Fibroblast of skin of back (primary cell): ENCODE measurements at places on chromosomes 2 and 18.

DNA sequence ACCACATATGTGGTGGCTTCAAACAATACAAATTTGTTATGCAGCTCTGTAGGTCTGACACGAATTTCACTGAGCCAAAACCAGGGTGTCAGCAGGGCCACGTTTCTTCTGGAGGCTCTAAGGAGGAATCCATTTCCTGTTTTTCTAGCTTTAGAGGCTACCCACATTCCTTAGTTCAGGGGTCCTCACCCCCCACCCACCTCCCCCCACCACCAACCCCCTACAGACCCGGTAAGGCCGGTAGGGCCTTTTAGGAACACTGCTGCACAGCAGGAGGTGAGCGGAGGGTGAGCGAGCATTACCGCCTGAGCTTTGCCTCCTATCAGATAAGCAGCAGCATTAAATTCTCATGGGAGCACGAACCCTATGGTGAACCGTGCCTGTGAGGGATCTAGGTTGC, 10.6 kb upstream of the SLC39A10 start:
- no peak for DNase-seq

DNA sequence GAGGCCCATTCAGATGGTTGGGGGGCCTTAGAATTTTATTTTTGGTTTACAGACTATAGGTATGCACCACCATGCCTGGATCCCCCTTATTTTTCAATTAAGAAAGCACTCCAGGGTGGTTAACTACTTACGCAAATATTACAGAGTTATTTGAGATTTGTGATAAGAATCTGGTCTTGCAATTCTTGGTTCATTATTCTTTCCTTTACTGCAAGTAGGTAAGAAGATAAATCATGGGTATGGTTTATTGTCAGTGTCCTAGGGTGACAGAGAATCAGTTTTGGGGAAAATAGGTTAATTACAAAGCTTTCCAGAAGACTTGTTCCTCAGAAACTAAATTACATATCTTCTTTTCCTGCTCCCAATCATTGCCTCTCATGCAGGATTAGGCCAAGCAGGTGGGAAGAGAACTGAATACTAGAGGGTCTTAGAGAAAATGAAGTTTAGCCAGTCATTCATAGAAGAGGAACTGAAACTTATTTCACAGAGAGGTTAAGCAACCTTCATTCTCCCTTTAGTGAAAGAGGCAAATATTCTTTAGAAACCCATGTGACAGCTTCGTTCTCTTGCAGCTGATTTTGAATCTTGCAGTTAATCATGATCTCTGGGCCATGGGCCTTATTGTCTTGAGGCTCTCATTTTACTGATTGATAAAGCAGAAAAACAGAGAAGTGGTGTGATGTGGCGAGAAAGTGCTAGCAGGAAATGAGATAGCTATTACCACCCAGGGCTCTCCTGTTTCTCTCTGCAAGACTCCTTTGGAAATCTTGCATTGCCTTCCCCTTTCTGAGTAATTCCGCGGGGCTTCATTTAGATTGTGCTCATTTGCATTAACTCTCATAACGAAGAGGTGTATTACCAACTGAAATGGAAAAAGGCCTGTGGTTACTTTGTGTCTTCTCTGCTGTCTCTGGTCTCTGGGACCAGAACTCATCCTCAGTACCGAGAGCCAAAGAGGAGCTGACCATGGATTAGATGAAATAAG, 44.8 kb upstream of the ARHGAP25 start:
- DNase-seq, result no peak

- no peak for DNase-seq
Observed at GRCh38 chr2:130749078-130749477, 6.3 kb upstream of the AMER3 start.

DNA sequence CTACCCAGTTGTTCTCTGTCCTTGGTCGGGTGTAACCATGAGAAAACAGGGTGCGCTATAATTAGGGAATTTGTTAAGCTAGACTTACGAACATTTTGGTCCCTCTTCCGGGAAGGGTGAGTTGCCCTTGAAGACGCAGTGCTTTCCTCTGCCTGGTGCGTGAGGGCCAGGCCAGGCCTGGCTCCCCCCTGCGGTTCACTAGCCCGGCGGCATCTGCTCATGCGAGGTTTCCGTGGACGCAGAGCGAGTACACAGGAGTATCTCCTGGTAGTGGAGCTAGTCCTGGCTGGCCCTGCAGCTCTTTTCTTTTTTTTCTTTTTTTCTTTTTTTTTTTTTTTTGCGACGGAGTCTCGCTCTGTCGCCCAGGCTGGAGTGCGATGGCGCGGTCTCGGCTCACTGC, 148.8 kb downstream of the PTGR3 start:
- no peak for DNase-seq
